ENCODE measurements at places on chromosomes 6 and 20. TPM values are rescaled to one million over a fixed set of nuclear protein-coding genes. Genes with fewer than 3 reads are reported as not detected.

Gene IL20RA
- 21.9 TPM for total RNA-seq

GRCh38 chr20:5000263-5001173, 792 bp downstream of the SLC23A2 start:
- peaks cover 16% of the 10 kb centered on the region for H3K4me1 ChIP-seq
- peak overlapping the region; percentile 67 for H3K4me3 ChIP-seq
- no peaks in the 10 kb centered on the region for H3K27me3 ChIP-seq
- no peaks in the 10 kb centered on the region for H3K36me3 ChIP-seq
- H3K27ac ChIP-seq, result peak overlapping the region; percentile 24
- DNase-seq, result no peak

GRCh38 chr20:51995551-51995951, 193.2 kb upstream of the SALL4 start:
- no peaks in the 10 kb centered on the region for H3K27me3 ChIP-seq
- H3K36me3 ChIP-seq, result no peaks in the 10 kb centered on the region
- H3K4me3 ChIP-seq, result no peak overlapping the region
- no peak overlapping the region for H3K27ac ChIP-seq
- no peak for DNase-seq
- no peaks in the 10 kb centered on the region for H3K4me1 ChIP-seq

DNA sequence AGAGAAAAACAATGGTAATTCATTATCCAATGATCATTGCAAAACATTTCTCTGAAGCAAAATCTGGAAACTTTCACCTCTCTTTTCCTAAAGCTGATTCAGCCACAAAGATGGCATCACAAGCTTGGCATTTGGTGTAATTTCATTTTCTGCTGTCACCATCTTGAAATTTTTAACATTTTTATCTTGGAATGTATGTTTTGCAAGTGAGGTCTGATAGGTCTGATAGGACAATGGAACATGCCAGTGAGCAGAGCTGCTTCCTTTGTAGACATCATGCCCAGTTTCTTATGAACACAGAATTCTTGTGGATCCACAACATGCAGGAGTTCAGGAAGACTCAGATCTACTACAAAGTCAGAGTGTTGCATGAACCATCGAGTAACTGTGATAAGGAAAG, 969.6 kb downstream of the EYS start:
- H3K4me1 ChIP-seq, result no peaks in the 10 kb centered on the region
- H3K27ac ChIP-seq, result no peak overlapping the region
- no peaks in the 10 kb centered on the region for H3K27me3 ChIP-seq

GRCh38 chr20:46946181-46946624, 51.6 kb downstream of the EYA2 start:
- no peaks in the 10 kb centered on the region for H3K36me3 ChIP-seq
- H3K4me1 ChIP-seq, result peaks cover 15% of the 10 kb centered on the region
- no peak overlapping the region for H3K27ac ChIP-seq
- H3K27me3 ChIP-seq, result no peaks in the 10 kb centered on the region
- no peak overlapping the region for H3K4me3 ChIP-seq

GRCh38 chr20:39101895-39102294, 139.8 kb downstream of the DHX35 start:
- no peaks in the 10 kb centered on the region for H3K4me1 ChIP-seq
- H3K4me3 ChIP-seq, result no peak overlapping the region
- H3K27me3 ChIP-seq, result no peaks in the 10 kb centered on the region
- H3K27ac ChIP-seq, result no peak overlapping the region
- no peak for DNase-seq

- no peaks in the 10 kb centered on the region for H3K4me1 ChIP-seq
- H3K36me3 ChIP-seq, result no peaks in the 10 kb centered on the region
- H3K27me3 ChIP-seq, result no peaks in the 10 kb centered on the region
- no peak overlapping the region for H3K27ac ChIP-seq
- no peak overlapping the region for H3K4me3 ChIP-seq
- DNase-seq, result no peak
These were observed 13.8 kb upstream of the POPDC3 start for GRCh38 chr6:105193647-105194046.

DNA sequence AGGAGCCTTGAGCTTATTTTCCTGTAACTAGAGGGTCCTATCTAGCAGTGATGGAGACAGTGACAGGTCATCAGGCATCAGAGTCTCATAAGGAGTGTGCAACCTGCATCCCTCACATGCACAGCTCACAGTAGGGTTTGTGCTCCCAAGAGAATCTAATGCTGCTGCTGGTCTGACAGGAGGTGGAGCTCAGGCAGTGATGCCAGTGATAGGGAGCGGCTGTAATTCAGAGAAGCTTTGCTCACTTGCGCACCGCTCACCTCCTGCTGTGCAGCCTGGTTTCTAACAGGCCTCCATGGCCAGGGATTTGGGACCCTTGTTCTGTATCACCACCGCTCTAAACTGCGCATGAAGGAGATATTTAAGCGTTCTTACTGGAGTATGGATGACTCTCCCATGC, 5.3 kb downstream of the KIF25 start:
- H3K4me3 ChIP-seq, result no peak overlapping the region
- no peaks in the 10 kb centered on the region for H3K36me3 ChIP-seq
- peaks cover 6% of the 10 kb centered on the region for H3K4me1 ChIP-seq
- peak; percentile 74 for DNase-seq

DNA sequence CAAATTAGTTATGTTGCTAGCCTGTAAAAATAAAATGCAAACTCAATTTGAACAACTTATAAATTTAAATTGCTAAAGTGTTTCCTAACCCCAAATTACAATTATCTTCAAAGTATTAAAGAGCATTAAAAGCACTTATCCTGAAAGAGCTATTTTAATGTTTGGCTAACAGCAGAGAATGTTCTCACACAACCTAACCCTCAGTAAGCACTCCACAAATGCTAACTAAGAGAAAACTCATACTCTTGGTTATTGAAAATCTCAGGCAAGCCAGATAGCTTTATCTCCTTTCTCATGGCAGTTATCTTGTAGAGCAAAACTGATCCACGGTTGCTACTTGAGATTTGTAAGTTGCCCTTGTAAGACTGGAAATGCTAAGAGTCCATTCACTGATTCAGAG, 30.5 kb upstream of the ADGRF1 start:
- H3K27me3 ChIP-seq, result no peaks in the 10 kb centered on the region
- H3K36me3 ChIP-seq, result no peaks in the 10 kb centered on the region
- peaks cover 26% of the 10 kb centered on the region for H3K4me1 ChIP-seq

Gene GNAS-AS1
- total RNA-seq, result not detected

Measured in vagina (tissue), 2 donors.